ENCODE measurements at places on chromosomes 2 and 18. TPM values are rescaled to one million over a fixed set of nuclear protein-coding genes. Genes with fewer than 3 reads are reported as not detected.
A peak's percentile ranks its signal among the peaks of the same experiment; 100 is the strongest.

DNA sequence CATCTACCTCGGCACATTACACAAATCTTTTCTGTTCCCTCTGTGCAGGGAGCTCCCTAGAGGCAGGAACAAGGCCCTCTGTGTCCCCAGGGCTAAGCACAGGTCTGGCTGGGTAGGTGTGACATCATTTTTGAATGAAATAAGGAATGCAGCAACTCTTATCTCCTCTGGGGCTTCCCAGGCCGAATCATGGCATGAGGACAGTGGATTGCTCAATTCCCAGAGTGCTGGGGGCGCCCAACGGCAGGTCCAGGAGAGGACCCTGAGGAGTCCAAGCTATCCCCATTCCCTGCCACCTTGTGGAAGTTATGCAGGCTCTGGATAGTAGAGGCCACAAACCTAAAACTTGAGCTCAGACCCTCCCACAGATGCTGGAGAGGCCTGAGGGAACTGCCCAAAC is 158.0 kb upstream of the RAB6C start:
- DNase-seq = no peak

DNA sequence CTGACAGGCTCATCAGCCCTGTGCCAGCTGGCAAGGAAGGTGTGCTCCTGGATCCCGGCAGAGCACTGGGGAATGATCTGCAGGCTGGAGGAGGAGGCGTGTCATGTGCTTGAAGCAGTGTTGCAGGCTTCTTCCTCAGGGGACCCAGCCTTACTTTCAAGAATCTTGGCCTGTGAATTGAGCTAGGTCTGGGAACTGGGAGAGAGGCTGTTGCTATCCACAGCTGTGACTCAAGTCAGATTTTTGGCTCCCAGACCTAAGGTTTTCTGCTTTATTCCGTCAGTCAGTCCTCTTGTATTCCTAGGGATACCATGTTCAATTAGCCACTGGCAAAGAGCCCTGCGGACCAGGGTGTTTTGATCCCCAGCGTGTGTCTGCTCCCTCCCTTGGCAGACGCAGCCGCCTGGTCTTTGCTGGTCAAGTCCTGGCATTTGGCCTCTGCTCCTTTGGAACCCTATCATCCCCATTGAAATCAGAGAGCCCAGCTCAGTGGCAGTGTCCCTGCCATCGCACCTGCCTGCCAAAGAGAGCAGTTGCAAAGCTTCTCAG is 32.4 kb downstream of the ASB1 start:
- DNase-seq = peak; percentile 67

GRCh38 chr2:16318051-16318450 is 347.6 kb downstream of the CYRIA start:
- no peak for DNase-seq

GRCh38 chr18:8944871-8945245 is 157.6 kb upstream of the NDUFV2 start:
- DNase-seq = no peak

DNA sequence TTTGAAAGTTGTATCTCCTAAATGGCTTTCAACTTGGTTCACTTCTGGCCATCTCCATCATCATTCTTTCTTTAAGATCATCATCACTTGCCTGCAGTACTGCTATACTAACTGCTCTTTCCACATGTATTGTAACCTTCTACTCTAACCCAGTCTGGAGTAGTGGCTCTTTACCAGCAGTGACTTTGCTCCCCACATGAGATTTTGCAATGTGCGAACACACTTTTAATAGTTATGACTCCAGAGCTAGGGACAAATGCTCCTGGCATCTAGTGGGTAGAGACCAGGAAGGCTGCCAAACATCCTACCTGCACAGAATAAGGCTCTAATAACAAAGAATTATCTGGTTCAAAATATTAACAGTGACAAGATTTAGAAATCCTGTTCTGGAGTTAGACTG is 243.8 kb downstream of the XIRP2 start:
- no peak for DNase-seq

DNA sequence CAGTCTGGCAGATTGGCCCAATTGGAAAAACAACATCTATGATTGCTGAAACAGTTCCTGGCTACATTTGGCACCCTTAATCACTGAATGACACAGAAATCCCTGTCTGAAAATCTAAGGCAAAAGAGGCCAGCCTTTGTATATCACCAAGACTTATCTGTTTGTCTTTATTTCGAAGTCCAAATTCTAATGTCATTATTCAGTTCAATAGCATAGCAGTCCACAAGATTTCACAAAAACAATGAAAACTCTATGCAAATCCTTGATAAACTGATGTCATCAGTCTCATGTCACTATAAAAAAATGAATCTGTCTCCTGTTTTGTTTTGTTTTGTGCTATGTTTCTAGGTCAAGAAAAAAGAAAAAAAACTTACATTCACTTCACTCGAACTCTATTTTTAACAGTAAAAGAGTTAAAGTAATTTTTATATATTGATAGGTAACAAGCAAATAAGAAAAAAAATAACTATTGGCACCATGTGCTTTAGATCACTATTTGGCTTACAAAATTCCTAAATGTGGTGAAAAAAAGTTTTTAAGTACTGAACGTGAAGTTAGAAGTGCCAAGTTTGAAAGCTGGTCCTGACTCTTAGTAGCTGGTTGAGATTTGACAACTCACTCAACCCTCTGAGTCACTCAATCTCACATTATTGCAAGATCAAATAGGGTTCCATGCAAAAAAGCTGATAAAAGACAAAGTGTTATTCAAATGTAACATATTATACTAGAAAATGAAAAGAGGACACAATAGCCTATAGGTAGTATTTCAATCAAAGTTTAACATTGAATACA is 359.3 kb downstream of the IRS1 start:
- no peak for DNase-seq

DNA sequence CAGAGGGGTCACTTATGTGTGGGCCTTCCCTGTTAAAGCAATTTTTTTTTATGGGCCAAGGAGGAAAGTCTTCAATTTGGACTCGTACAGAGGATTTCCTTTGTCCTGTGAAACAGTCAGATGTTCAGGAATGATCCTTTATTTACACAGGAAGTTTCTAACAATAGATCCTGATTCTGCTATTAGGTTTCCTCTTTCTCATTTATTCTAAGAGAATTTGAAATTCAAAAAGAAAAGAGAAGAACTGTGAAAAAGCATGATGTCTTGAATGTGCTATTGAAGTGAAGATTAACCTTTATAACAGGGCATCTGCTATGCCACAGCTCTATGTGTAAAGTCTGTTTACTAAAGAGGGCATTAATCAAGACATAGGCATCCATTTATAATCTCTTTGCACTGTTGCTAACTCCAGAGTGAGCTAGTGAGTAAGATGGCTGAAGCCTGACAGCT is 105.3 kb upstream of the FAM98A start:
- DNase-seq = no peak

GRCh38 chr18:42414756-42415454 is 459.9 kb downstream of the PIK3C3 start:
- peak; percentile 30 for DNase-seq

DNA sequence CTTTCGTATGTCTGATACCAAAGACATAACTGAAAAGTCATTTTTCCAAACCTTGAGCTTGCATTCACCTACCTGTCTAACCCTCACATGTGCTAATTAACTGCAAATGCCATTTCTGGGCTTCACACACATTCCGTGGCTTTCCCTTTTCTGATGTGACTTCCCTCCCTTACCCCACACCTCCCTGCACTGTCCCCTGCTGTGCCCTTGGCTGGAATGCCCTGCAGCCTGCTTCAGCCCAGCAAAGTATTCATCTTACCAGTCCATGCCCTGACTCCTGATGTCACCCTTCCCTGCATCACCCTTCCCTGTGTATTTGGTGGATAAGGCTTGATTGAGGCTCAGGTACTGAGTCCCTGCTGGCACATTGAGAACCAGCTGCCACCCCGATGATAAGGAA is 12.2 kb downstream of the RETSAT start:
- DNase-seq = no peak

- DNase-seq = no peak
Measured at GRCh38 chr2:156703642-156704041, 267.5 kb downstream of the GPD2 start.

DNA sequence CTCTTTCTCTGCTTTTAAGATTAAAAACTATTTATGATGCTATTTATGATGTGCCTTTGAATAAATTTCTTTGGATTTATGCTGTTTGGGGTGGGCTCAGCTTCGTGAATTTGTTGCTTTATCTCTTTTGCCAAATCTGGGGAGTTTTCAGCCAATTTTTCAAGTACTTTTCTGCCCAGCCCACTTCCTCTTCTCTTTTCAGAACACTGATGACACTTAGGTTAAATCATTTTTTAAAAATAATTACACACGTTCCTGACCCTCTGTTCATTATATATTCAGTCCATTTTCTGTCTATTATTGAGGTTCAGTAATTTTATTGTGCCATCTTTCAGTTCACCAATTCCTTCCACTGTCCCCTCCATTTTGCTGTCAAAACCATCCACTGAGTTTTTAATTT is 14.8 kb upstream of the BCL2L11 start:
- no peak for DNase-seq

GRCh38 chr2:69554981-69555380 is 88.6 kb downstream of the AAK1 start:
- no peak for DNase-seq

- DNase-seq = no peak
Measured at GRCh38 chr2:153819501-153819900, 52.2 kb upstream of the GALNT13 start.

GRCh38 chr2:231674587-231675338 is 33.6 kb upstream of the PTMA start:
- DNase-seq = peak; percentile 68

GRCh38 chr2:32752205-32752604 is 124.4 kb downstream of the TTC27 start:
- DNase-seq = peak; percentile 25

DNA sequence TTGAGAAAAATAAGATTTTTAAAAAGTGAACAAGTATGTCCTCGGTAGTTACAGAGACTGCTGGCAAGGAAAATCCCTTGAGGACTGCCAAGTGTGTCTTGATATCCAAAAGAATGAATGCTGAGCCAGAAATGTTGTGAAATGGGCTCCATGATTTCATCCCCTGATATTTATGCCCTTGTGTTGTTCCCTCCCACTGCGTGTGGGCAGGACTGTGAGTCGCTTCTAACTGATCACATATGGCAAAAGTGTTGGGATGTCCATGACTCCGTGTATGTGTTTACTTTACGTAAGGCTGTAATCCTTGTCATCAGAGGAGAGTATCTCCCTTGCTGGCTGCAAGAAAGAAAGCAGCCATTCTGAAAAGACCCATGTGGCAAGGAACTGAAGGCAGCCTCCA is 285.1 kb downstream of the SS18 start:
- no peak for DNase-seq

DNA sequence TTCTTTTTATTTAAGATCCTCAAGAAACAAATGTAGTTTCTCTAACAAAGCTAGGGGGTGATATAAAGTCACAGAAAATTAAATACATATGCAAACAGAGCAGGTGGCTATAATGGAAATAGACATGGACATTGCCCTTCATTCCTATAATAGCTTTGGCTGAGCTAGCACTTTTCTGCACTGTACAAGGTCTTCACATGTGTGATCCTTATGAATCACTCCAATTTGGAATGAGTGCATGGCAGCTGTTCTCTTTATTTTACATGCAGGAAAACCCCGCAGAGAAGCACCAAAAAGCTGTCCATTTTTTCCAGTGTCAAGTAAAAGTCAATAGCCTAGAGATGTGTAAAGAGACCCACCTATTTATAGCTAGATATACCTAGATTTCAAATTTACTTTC is 747.4 kb upstream of the SLC8A1 start:
- no peak for DNase-seq

DNA sequence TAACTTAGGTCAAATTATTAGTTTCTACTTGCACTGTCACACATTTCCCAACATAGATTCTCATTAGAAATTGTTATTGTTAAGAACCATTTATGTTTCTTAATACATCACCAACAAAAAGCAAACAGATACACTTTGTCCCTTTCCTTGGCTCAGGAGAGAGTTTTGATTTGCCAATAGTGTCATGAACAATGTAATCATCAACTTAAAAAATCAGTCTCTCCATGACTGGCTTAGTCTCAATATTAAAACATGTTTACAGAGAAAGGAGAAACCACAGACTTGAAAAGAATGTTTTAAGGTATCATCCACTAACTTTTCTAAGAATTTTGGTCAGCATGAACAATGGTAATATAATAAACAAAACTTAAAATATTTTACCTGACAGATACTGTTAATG is 416.5 kb upstream of the KCNH7 start:
- no peak for DNase-seq

DNA sequence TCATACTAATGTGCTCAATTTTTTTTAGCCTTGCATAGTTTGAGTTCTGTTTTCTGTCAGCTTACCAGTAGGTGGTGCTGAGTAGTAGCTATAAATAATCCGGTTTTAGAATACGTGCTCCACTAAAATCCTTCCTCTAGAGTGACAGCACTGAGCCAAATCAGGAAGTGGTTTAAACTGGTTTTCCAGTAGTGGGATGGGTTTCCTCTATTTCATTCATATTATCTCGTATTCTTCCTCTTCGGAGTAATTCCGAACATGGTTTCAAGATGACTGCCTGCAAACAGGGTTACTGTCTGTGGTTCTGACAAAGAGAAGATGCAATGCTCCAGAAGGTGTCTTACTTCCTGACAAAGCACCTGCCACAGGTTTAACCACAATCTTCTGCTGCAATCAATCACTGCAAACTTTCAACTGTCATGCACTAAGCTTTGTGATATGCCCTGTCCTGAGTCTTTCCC is 496.9 kb upstream of the VRK2 start:
- no peak for DNase-seq

GRCh38 chr18:8496186-8496585 is 113.1 kb upstream of the RAB12 start:
- no peak for DNase-seq

The IL36RN gene
- polyA plus RNA-seq = not detected

The MAL gene
- 198 TPM for polyA plus RNA-seq

The ERMN gene
- polyA plus RNA-seq = not detected

The PELI1 gene
- polyA plus RNA-seq = 6.9 TPM

The NCKAP5 gene
- polyA plus RNA-seq = 1.6 TPM

The MTCL1 gene
- 9.5 TPM for polyA plus RNA-seq

The UGT1A6 gene
- 6.5 TPM for polyA plus RNA-seq

The APLF gene
- 0.68 TPM for polyA plus RNA-seq

Data from stomach (tissue), 19 donors.